BJ (cell line): ENCODE measurements at places on chromosomes 12 and 14.

DNA sequence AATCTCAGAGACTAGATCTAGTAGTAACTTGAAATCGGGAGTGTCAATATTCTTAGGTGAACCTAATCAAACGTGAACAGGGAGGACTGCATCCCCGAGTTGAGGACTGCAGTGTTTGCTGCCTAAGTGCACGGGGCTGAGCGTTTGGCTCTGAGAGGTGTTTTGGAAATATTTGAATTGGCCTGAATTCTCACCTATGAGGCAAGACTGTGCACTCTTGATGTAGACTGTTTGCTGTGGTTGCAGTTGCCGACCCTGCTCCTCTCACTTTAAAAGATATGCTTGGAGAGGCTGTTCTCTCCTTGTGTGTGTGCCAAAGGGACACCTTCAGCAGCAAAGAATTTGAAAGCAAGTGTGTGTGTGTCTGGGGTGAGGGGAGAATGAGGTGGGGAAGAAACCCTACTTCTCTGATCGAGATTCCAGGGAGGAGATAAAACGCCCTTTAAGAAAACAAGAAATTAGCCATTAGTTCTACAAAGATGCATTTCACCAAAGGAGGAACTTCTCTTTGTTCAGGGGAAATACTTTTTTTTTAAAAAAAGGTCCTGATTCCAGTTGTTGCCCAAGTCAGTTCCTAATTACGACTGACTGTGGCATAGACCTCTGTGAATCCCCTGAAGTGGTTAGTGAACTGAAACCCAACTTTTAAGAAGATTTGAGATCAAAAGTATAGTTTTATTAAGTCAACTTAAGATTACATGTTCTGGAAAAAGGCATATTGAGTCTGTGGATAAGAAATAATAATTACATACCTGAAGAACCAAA lies 106.6 kb downstream of the DYRK2 start:
- no peak for DNase-seq

DNA sequence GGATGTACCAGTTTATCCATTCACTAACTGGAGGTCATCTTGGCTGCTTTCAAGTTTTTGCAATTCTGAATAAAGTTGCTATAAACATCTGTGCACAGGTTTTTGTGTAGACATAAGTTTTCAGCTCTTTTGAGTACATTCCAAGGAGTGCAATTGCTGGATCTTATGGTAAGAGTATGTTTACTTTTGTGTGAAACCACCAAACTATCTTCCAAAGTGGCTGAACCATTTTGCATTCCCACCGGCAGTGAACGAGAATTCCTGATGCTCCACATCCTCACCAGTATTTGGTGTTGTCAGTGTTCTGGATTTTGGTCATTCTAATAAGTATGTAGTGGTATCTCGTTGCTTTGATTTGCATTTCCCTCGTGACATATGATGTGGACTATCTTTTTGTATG lies 150.5 kb upstream of the BCL2L14 start:
- DNase-seq, result no peak

- DNase-seq, result no peak
Measured at GRCh38 chr14:102234331-102235264, 70.4 kb downstream of the MOK start.

DNA sequence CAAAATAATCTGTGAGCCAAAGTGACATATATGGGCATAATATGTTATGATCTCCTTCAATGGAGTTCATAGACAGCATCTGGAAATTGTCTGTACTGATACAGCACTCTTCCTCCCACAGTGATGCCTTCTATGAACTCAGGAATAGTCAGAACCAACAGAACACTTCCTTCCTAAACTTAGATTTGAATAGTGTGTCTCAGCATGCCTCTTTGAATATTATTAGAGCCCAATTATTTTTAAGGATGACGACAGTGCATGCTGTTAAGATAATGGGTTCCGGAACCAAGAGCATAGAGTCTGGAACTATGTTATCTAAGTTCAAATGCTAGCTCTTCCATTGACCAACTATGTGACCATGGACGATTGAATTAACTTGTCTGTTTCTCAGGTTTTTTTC lies 386.6 kb upstream of the PRICKLE1 start:
- no peak for DNase-seq

DNA sequence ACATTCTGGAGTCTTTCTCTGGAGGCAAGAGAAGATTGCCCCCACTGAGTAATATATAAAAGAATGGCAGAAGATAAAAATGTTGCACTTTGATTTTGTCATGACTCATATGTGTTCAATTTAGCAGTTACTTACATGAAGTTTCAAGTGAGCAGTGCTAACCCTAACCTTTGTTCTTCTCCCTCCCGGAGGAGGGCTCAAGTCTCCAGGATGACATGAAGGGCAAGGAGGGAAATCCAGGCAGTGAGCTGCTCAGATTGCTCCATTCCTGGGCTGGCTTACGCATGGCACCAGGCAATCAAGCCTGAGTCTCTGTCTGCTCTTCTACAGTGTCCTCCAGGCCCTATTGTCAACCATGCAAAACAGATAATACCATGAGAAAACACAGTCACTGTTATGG lies 322.3 kb downstream of the DUSP6 start:
- no peak for DNase-seq
